ENCODE measurements at places on chromosomes 6 and 20. TPM values are rescaled to one million over a fixed set of nuclear protein-coding genes. Genes with fewer than 3 reads are reported as not detected.

Gene PGC
- total RNA-seq: 56.6 TPM

DNA sequence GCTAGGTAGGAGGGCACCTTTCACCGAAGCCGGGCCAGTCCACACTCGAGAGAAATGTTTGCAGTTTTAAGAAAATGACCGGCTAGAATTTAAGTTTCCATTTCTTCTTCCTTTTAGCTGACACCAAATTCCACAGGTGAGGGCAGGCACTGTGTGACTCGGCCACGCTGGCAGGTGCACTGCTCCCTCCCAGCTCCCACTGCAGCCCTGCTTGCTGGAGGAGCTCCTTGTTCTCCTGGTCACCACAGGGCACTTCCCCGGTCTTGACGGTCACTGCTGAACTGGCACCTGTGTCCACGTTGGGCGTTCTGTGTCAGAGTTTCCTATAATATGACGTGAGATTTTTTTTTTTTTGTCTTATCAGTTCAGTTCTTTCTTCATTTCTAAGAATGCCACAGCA, 3.6 kb upstream of the KIF25 start:
- no peak for DNase-seq

Gene FNDC1
- 0.14 TPM for total RNA-seq

- DNase-seq: no peak
Measured at GRCh38 chr6:65450451-65450850, 256.6 kb downstream of the EYS start.

Gene ADGRF5
- total RNA-seq: 0.58 TPM

DNA sequence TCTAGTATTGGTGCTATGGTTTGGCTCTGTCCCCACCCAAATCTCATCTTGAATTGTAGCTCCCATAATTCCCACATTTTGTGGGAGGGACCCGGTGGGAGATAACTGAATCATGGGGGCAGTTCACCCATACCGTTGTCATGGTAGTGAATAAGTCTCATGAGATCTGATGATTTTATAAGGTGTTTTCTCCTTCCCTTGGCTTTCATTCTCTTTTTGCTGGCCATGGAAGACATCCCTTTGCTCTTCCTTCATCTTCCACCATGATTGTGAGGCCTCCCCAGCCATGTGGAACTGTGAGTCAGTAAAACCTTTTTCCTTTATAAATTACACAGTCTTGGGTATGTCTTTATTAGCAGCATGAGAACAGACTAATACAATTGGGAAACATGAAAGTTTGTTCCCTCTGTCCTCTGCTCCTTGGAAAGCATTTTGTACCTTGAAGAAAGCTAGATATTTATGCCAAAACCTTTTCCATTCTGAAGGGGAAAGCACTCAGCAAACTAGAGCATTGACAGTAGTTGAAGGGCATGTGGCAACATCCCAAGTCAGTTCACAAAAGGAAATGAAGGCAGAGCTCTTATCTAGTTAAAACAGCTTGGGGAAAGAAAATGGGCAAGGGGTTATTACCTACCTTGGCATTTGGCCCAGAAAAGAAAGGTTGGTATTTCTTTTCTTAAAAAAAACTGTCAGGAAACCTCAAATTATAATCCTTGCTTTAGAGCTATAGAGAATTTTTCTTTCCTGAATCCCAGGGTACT, 10.7 kb upstream of the TNFAIP3 start:
- DNase-seq: no peak

Gene PTGIS
- 33.3 TPM for total RNA-seq

DNA sequence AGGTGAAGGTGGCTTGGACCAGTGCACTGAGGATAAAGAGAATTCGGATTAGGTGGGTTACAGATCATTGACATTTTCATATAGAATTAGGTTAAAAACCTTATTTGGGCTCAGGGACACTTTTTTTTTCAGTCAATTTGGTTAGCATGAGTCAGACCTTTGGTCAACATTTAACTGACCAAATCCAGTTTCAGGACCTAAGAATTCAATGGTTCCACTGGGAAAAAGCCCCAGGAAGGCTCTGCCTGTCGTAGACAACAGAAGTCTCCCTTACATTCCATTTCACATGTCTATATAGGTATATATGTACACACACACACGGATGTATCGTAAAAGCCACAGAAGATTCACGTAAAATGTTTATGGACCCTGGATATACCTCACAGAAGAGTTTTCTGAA, 184.2 kb upstream of the RREB1 start:
- DNase-seq: no peak

GRCh38 chr6:148493424-148493823, 150.8 kb downstream of the SASH1 start:
- DNase-seq: no peak

Gene SERINC1
- total RNA-seq: 82.8 TPM

Gene ZGPAT
- total RNA-seq: 28.7 TPM

- DNase-seq: no peak
Measured at GRCh38 chr6:120405947-120406346, 928.3 kb downstream of the TBC1D32 start.

DNA sequence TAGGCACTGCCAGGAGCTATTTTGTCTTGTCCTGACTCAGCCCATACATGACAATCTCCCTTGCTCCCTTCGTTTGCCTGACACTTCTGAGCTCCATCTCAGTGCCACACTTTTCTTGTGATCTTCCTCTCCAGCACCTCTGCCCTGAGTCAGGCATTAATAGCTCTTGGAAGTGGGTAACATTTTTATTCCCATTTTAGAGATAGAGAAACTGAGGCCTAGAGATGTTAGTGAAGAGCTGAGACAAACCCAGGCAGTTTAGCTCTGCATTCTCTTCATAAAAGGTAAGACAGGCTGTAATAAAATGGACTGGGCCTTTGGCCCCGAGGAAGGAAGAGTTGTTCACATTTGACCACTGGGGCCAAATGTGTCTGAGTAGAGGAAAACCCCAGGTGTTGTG, 167.4 kb downstream of the DHX35 start:
- DNase-seq: no peak

GRCh38 chr6:137761072-137761471, 106.0 kb upstream of the TNFAIP3 start:
- DNase-seq: no peak

DNA sequence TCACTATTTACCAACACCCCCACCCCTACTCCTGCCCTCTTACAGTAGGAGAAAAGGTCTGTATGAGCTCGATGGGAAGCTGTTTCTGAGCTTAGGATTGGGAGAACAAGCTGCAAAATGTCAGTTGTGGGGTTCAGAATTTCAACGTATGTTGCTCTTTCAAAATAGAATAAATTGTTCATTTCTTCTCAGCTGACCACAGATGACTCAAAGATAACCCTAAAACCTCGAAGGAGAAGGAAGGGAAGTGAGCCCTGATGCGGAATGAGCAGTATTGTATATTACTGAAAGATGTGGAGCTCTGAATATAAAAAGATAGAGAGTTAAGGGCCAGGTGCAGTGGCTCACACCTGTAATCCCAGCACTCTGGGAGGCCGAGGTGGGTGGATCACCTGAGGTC, 35.9 kb upstream of the MYLIP start:
- DNase-seq: no peak

Gene DEFB116
- not detected for total RNA-seq

DNA sequence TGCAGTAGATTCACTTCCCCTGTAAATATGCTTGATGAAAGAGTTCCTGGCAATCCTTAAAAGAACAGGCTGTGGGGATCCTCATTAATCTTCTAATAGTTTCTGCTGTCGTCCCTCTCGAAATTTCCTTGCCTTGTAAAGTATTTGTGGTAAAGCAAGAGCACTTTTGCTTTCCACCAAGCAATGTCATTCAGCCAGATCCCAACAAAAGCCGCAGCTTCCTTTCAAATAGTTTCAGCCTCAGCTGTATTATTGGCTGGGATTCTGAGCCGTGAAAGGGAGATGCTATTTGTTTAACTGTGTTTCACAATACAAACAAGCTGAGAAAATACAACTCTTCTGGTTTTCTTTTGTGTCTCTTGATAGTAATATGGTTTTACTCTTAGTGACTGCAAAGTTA, 48.9 kb upstream of the EPHA7 start:
- no peak for DNase-seq

DNA sequence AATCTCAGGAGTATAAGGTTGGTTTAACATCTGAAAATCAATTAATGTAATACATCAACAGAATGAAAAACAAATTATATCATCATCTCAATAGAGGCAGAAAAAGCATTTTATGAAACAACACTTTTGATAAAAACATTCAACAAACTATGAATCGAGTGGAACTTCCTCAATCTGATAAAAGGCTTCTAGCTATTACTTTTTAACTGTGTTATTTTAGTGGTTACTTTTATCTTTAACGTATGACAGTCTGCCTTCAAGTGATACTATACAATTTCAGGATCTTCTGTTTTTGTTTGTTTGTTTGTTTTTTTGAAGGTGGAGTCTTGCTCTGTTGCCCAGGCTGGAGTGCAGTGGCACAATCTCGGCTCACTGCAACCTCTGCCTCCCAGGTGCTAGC, 73.7 kb downstream of the ZFAND3 start:
- DNase-seq: no peak

GRCh38 chr20:4869290-4870193, 131.8 kb downstream of the SLC23A2 start:
- DNase-seq: no peak

- no peak for DNase-seq
Measured at GRCh38 chr6:131923356-131923755, 27.8 kb downstream of the CCN2 start.

DNA sequence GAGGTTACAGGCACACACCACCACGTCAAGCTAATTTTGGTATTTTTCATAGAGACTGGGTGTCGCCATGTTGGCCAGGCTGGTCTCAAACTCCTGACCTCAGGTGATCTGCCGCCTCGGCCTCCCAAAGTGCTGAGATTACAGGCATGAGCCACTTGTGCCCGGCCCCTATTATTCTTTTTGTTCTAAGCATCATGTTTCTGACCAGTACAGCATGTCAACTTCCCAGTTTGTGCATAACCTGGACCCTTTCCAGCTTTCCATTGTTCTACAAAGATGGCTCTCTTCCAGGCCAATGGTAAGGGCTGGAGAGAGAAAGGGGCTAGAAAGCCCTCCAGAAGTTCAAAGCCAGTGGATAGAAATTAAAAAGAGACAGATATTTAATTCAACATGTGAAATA, 91.3 kb upstream of the TNFAIP3 start:
- DNase-seq: no peak

DNA sequence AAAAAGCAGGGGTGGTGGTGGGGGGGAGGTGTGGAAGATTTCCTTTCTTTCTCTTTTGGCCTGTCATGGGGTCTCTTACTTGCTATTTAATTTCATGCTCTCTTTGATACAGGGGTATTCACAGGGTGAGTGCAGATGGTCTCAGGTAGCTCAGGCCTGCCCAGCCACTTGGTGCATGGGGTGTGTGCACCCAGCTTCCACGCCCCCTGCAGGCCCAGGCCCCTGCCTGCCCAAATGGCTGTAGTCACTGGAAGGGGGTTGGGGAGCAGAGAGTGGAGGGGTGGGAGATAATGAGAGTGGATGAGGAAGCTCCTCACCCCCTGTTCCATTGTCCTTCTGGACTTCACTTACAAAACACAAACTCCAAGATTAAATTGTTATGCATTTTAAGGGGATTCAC, 133.6 kb upstream of the SGK1 start:
- DNase-seq: no peak

GRCh38 chr20:37755665-37756064, 61.8 kb downstream of the CTNNBL1 start:
- no peak for DNase-seq

GRCh38 chr6:21200134-21200870, 393.2 kb upstream of the SOX4 start:
- no peak for DNase-seq

DNA sequence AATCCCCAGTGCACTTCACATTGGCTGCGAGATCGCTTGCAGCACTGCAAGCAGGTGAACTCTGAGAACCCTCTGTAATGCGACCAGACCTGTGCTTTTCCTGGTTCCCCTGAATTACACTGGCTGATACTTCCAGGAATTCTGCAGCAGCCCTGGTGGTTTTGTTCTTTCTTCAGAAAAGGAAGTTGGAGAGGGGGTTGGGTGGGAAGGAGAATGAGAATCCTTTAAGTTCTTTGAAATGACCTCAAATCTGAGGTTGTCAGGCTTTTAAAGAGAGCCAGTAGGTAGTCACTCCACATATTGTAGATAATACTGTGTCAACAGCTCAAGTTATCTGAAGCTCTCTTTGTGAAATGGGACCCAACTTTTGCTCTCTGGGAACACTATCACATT, 62.4 kb downstream of the GCNT2 start:
- no peak for DNase-seq

- no peak for DNase-seq
Measured at GRCh38 chr6:109595998-109596397, 95.0 kb downstream of the AK9 start.

DNA sequence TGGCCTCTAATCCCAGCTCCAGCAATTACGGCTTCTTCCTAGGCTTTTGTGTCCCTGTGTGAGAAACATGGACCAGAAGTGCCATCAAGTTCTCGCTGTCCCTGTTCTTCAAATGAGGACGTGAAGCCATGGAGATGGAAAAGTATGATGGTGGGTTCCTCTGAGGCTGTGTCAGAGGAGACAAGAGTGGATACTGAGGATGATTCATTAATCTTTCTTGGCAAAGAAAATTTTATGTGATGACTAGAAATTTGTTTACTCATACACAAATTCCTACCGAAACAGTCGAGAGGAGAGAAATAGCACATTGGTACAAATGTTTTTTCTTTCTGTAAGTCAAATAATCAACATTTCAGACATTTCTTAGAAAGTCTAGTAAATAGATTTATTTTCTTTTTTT, 35.0 kb upstream of the PNRC1 start:
- DNase-seq: no peak

DNA sequence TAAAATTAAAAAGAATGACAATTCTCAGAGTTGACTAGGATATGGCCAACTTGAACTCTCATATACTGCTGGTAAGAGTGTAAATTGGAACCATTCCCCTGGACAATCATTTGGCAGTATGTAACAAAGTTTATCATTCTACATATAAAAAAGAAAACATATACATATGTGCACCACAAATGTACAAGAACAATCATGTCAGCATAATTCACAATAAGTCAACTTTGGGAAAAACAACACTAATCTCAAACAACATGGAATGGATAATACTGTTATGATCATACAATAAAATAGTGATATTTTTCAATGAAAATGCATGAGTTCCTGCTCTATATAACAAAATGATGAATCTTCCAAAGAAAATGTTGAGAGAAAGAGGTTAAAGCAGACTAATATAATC, 1078.7 kb upstream of the EPHA7 start:
- DNase-seq: no peak

GRCh38 chr6:25175681-25176080, 103.5 kb upstream of the CARMIL1 start:
- no peak for DNase-seq

DNA sequence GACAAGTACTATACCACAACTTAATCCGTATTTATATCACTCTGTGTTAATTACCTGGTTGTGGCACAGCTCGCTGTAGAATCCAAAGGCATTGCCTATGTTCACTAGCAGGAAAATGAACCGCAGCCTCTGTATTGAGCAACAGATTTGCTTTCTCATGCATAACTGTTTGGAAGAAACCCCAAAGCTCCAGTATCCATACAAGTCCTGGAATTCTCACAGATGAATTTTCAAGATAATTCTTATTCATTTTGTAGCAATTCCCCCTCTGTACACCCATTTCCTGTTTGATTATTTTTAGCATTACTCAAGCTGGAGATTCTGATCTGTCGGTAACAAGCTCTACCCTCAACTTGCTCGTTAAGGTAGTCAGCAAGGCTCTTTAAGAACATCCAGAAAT, 63.5 kb downstream of the STMND1 start:
- no peak for DNase-seq

Gene CRISP3
- total RNA-seq: 120 TPM

Measured in type B pancreatic cell (in vitro differentiated cells).